ENCODE measurements at places on chromosomes 5 and 9.
A peak's percentile ranks its signal among the peaks of the same experiment; 100 is the strongest.

DNA sequence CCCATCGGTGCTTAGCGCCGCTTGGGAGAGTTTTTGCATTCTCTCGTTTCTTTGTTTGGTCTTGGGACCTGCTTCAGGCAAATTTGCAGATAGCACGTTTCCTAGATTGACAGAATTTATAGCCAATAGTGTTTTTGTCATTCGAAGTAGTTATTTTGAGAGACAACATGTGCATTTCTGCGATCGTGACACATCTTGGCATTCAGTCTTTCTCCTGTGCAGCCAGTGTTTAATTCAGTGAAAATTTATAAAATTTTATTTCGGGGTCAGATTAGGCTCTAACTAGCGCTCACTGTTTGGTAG lies 830 bp downstream of the PRRC1 start:
- no peak for DNase-seq

DNA sequence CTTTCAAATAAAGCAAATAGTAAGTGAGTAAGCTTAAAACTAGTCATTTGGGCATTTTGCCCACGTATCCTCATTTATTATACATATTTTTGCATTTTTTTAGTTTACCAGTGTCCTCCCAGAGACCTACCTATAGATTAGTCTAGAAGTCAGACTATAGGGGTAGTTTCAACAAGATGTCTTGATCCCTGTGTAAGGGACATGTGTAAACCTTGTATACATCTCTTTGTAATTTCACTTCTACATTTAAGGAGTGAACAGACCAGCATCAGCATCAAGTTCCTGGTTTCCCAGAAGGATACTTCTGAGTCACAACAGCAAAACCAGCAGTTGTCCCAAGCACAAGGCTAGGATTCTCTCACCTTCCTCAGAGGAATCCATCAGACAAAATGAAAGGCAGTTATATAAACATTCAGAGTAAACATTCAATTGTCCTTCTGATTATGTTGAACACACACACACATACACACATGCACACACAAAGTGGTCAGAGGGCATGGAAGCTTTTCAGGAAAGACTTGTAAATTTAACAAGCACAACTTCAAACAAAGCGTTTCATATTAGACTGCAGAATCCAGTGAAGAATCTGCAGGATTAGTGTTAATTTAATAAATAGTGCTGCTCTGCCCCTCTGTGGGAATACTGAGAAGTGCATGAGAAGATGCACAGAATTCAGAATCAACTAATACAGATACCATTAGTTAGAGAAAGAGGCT lies 55.4 kb downstream of the HINT1 start:
- DNase-seq = peak; percentile 12

- no peak for DNase-seq
These were observed 191.8 kb downstream of the TMEM38B start for GRCh38 chr9:105886136-105886535.

DNA sequence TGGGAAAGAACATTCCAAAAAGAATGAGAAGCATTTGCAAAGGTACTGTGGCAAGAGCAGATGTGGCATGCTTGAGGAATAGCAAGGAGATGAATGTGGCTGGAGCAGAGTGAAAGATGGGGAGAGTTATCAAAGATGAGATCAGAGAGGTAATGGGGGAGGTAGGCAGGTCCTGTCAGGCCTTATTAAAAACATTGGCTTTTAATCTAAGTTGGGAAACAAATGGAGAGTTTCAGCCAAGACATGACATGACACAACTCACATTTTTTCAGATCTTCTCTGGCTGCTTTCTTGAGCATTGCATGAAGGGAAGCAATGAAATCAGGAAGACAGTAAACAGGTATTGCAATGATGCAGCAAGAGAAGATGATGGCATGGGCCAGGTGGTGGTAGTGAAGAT lies 120.3 kb downstream of the MUSK start:
- DNase-seq = no peak

GRCh38 chr9:135296735-135297455 lies 182.7 kb upstream of the PPP1R26 start:
- no peak for DNase-seq

DNA sequence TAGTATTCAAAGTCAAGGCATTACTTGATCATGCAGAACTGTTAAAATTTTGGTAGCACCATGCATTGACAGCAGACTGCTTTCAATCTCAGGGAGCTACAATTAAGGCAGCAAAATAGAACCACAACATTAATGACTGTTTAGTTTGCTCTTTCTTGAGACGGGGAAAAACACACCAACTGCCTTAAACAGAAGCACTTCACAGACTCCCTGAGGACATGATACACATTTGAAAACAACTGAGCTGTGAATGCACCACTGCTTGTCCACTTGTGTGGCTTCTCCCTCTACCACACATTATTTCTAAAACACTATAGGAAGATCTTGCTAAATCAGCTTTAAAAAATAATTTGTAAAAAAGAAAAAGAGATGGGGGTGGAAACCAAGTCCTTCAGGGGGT lies 79.6 kb upstream of the MAST4 start:
- DNase-seq = no peak

DNA sequence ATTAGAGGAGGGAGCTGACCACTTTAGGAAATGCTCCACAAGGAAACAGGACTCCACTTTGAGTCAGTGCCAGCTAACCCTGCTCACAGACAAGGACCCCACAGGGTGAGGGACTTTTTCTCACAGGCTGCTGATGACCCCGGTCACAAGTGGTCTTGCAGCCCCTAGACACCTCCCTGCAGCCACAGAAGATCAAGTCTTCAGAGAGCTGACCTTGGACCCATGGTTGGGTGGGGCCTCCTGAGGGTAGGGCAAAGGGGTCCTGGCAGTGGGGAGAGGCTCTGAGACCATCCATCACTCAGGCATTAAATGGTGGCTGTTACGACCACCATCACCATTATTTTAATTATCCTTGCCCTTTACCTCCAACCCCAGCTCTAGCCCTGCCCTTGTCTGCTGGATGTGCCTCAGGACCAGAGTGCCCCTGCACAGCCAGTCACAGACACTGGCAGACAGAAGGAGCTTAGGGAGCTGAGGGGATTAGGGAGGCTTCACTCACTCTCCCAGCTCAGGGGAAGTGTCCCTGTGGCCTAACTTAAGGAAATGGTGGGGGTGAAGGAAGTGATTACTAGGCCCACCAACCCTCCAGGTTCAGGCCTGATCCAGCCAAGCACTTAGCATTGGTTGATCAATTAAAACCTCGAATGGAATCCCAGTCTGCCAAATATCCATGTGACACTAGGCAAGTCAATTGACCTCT lies 1.6 kb downstream of the ACSL6 start:
- DNase-seq = no peak

GRCh38 chr5:477247-477646 lies 34.3 kb downstream of the EXOC3 start:
- DNase-seq = no peak

GRCh38 chr9:99967457-99967856 lies 61.0 kb downstream of the STX17 start:
- DNase-seq = no peak

DNA sequence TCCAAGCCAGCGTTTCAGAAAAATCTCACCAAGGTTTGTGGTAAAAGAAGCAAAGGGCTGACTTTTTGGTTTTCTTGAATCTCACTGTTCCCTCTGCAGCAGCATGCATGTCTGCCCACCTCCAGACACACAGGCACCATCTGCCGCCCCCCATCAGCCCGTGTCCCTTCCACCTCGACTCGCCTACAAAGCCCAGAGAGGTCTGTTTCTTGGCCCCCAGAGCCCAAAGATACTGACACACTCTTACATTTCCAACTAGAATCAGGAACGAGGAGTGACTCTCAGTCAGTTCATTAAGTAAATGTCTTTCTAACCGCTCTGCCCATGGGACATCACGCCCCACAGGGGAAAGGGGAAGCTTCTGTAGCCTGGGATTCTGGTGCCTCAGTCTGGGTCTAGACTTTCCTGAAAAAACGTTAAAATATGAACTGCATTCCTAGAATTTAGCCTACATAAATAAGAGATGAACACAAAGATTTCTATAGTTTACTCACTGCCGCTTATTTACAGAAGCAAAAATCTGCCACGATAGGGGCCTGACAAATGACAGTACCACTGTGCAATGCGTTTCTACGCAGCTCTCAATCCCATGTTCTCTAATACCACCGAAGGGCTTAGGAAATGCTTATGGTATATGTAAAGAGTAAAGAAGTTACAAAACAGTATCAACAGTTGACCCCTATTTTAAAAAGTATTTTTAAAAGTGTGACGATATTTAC lies 4.1 kb downstream of the IL4 start:
- no peak for DNase-seq

DNA sequence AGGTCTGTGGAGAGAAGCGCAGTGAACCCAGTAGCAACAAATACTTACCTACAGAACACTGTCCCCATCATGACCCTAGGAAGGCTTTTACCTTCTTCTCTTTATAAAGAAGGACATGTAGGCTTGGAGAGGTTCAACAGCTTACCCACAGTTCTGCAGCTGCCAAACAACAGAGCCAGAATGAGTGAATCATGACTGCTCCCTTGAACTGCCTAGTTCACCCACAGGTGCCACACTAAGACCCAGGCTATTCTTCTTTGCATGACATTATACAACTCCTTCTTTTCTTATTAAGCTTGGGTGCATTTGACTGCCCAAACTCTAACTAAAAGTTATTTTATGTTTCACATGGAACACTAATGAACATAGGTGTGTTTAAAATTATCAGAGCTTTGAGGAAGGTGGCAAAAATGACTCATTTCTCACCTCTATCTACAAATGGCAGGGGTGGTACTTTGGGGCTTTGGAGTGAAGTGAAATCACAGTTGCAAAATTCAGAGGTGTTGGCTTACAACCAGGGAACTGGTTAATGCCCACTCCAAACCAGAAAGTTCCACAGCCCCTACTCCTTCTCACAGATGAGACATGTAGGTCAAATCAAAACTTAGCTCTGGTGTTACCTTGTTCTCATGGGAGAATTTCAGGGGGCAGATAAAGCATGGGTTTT lies 201.6 kb downstream of the SEMA6A start:
- DNase-seq = no peak

- DNase-seq = no peak
These were observed 4.9 kb upstream of the LCN1 start for GRCh38 chr9:135516132-135516860.

DNA sequence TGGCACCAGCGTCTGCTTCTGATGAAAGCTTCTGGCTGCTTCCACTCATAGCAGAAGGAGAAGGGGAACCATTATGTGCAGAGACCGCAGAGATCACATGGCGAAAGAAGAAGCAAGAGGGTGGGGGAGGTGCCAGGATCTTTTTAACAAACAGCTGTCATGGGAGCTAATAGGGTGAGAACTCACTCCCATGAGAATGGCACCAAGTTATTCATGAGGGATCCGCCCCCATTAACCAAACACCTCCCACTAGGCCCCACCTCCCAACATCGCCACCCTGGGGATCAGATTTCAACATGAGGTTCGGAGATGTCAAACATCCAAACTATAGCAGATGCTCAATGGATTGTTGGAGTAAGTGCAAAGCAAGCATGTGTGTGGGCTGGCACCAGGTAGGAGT lies 125.8 kb upstream of the SLIT3 start:
- DNase-seq = no peak

DNA sequence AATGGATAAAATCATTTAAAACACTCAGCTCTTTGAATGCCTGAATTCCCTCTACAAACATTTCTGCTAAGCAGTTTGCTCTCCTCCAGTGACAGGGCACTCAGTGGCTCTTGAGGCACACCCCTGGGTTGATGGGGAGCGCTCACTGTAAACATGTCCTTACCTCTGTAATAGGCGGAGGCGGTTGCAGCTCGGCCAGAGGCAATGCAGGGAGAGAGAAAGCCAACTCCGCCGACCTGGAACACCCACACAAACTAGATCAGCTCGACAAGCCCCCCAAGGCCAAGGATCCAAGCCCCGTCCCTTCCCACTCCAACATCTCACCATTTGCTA lies 329 bp downstream of the CDC23 start:
- no peak for DNase-seq

- no peak for DNase-seq
These were observed 103.8 kb upstream of the ZNF618 start for GRCh38 chr9:113772121-113772810.

DNA sequence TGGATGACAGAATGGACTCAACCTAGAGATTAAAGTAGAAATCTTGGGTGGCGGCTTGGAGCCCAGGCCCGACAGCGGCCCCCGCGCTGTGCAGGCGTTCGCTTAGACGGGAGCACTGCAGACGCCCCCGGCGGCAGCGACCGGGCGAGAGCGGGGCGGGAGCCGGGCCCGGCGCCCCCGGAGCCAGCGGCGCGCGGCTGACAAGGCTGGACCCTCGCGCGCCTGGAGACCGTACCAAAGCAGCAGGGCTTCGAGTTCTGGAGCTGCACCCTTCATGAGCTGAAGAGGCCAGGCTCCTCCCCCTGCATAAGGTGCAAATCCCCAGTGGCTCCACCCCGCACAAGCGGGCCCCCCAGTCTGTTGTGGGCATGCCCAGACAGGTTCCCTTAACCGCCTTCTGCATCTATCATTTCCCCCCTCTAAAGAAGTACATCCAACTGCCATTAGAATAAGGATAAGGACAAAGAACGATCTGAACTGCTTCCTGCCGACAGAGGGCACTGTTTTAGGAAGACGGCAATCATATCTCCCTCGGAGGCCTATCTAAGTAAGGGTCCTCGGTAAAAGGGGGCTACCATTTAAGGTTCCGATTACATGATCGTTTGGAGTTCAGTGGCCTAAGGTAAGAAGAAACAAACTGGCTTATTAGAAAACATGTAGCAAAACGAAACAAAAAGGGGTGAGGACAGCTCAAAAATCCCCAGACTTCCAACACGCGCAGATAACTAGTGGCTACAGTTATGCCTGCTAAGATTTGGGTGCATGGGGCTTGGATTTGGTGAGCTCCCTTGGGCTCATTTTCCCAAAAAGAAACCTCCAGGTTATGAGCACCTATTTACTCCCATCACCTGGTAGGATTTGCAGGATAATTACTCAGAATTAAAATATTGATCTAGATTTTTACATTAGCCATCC lies 66.3 kb downstream of the RGMB start:
- DNase-seq = no peak

- DNase-seq = no peak
These were observed 54.4 kb downstream of the ZNF622 start for GRCh38 chr5:16411235-16411634.

DNA sequence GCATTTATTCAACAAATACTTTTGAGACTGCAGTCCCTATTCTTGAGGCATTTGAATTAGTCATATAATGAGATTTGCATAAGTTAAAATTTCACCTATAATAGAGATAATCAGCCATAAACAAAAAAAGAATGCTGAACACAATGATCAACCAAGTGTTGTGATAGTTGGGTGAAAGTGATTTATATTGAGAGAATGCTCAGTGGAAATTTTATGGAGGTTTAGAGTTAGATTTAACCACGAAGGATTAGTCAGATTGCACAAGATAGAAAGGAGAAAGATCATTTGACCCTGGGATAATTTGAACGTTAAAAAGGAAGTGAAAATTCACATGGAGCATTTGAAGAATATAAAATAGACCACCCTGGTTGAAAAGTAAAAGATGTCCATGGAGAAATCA lies 356.2 kb downstream of the NPR3 start:
- DNase-seq = no peak

- no peak for DNase-seq
These were observed 16.9 kb downstream of the CAMSAP1 start for GRCh38 chr9:135890190-135891026.
